ENCODE measurements at places on chromosomes 3 and 15. TPM values are rescaled to one million over a fixed set of nuclear protein-coding genes. Genes with fewer than 3 reads are reported as not detected.

- peak overlapping the region; percentile 61 for H3K4me3 ChIP-seq
- H3K27ac ChIP-seq: peak overlapping the region; percentile 93
- H3K36me3 ChIP-seq: peaks cover 1% of the 10 kb centered on the region
- H3K4me1 ChIP-seq: peaks cover 6% of the 10 kb centered on the region
These were observed 41.6 kb upstream of the AP3B2 start for GRCh38 chr15:82751308-82751707.

GRCh38 chr3:43769885-43770425 is 79.2 kb downstream of the ABHD5 start:
- H3K36me3 ChIP-seq: no peaks in the 10 kb centered on the region
- H3K27ac ChIP-seq: no peak overlapping the region
- no peak for DNase-seq

DNA sequence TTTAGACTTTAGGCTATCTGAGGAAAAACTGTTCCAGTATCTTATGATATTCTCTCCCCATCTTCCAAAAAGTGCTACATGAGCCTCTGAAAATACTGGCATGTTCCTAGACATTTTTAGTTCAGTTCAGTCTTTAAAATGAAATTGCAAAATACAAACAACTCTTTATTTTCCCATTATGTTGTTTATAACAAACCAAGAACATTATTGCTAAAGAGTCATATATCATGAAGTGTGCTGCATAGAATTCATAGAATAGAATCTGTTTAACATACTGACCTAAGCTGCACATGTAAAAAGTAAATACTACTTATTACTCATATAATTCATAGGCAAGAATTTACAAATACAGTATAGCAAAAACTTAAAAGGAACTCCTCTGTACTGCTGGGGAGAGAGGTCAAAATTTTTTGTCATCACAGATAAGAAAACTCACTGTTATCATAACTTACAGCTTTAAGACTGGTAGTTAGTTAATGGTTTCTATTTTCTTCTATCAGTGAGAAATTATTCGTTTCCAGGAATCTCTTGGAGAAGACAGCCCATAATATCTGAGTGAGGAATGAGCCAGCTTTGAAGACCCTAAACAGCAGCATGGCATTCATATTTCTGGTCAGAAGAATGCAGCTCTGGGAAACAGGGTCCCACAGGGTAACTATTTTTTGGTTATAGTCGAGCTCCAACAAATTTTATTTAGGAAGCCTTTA is 32.2 kb downstream of the FILIP1L start:
- H3K27me3 ChIP-seq: no peaks in the 10 kb centered on the region
- DNase-seq: no peak

GRCh38 chr3:170089862-170090600 is 52.2 kb downstream of the GPR160 start:
- H3K36me3 ChIP-seq: peaks cover 2% of the 10 kb centered on the region
- no peak overlapping the region for H3K27ac ChIP-seq
- H3K4me1 ChIP-seq: no peaks in the 10 kb centered on the region
- no peak overlapping the region for H3K4me3 ChIP-seq

GRCh38 chr3:112979244-112979832 is 4.4 kb upstream of the CD200R1 start:
- DNase-seq: no peak
- H3K27ac ChIP-seq: no peak overlapping the region
- no peaks in the 10 kb centered on the region for H3K36me3 ChIP-seq
- H3K4me1 ChIP-seq: no peaks in the 10 kb centered on the region
- no peak overlapping the region for H3K4me3 ChIP-seq

DNA sequence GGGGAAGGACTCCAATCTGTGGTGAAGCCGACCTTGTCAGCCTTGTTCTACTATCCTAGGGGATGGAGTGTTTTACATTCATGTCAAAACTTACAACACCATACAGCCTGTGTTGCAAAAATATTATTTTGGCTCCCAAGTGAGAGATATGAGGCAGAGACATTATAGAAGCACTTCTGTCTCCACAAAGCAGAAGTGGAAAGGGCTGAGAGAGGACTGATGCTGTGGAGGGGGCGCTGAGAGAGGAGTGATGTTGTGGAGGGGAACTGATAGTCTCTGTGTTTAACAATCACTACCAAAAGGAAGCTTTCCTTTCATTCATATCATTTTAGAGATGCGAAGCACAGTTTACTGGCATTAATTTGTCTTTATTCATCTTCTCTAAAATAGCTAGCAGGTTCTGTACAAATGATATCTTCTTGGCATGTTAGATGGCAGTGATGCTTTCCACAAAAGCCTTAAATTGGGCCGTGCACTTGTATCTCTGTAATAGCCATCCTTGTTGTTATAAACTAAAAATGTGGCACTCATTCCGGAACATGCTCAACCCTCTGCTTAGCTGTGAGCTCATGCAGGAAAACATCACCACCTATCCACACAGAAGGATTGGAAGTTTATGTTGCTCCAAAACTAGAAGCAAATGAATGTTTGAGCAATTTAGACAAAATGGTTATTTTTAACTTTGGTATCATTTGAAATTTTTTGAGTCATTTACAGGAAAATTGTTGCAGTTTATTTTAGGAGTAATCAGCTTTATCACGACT is 134.6 kb upstream of the TP63 start:
- H3K4me1 ChIP-seq: no peaks in the 10 kb centered on the region
- no peaks in the 10 kb centered on the region for H3K36me3 ChIP-seq
- no peaks in the 10 kb centered on the region for H3K27me3 ChIP-seq
- H3K27ac ChIP-seq: no peak overlapping the region
- H3K4me3 ChIP-seq: no peak overlapping the region

DNA sequence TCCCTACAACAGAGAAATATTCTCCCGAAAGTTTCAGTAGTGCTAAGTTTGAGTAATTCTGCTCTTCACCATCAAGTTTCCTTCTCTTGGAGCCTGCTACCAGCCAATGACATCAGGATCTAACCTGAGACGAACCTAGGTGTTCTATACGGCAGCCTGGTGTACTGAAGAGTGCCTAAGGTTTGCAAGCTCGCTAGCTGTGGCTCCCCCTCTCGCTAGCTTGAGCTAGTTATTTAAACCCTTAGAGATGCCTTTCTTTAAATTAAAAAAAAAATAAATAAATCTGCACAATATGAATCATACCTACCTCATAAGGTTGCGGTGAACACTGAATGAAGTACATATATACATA is 1.4 kb upstream of the COL8A1 start:
- H3K4me3 ChIP-seq: no peak overlapping the region
- H3K27me3 ChIP-seq: peaks cover 2% of the 10 kb centered on the region
- no peaks in the 10 kb centered on the region for H3K4me1 ChIP-seq
- H3K27ac ChIP-seq: no peak overlapping the region
- DNase-seq: no peak

DNA sequence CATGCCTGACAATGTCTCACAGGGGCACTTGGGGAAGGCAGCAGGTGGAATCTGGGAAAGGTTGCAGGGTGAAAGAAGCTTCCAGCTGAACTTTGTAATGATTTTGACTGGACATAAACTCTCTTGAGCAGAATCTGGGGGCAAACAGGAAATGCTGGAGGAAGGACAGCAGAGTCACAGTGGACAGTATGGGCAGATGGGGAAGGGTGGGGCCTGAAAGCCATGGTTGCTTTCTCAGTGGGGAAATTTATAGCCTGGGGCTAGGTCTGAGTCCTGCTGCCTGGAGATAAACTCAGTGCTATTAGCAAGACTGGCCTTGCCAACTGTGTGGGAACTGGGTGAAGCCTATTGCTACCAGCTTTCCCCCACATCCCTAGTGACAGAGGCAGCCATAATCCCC is 203.2 kb downstream of the OSBPL10 start:
- no peak overlapping the region for H3K4me3 ChIP-seq
- no peaks in the 10 kb centered on the region for H3K36me3 ChIP-seq
- peaks cover 12% of the 10 kb centered on the region for H3K4me1 ChIP-seq
- H3K27ac ChIP-seq: no peak overlapping the region

DNA sequence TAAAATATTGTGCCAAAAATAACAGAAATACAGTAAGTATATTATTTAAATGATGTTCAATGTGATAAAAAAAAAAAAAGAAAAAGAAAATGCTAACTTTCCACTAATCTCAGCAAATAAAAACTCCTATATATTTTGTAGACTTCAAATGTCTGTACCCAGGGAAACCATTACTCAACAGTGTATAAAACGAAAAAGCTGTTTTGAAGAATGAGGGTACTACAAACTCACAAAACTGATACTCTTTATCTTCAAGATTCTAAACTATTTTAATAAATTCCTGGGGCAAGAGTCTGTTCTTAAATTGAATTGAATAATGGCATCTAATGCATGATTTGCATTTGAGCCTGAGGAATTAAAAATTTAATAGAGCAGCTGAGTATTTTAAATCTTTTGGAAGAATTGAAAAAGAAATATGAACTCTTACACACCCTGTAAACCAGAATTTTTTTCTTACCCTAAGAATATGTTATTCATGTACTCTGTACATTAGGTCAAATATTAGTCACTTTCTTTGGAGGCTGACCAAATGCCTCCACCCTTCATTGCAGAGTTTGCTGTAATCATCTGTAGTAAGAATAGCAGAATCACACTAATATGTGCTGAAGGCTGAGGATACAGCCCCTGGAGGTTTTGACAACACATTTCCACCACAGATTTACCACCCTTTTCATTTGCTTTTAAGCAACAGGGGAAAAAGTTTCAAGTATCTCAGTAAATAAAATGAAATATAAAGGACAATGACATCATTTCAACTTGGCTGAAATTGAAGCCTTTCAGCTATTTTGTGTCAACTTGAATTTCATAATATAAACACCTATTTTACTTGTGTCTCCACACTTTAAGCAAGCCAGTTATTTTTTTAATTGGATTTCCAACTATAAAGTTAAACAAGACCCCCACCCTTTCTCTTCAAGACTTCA is 79.7 kb downstream of the FBN1 start:
- no peak overlapping the region for H3K27ac ChIP-seq
- no peak for DNase-seq
- H3K4me3 ChIP-seq: no peak overlapping the region
- no peaks in the 10 kb centered on the region for H3K4me1 ChIP-seq

GRCh38 chr3:194329583-194329965 is 21.6 kb downstream of the CPN2 start:
- H3K4me1 ChIP-seq: peaks cover 21% of the 10 kb centered on the region
- no peak overlapping the region for H3K4me3 ChIP-seq
- no peak overlapping the region for H3K27ac ChIP-seq
- no peaks in the 10 kb centered on the region for H3K36me3 ChIP-seq
- no peaks in the 10 kb centered on the region for H3K27me3 ChIP-seq

The TTLL13 gene
- total RNA-seq: not detected

The ECT2 gene
- total RNA-seq: 68.0 TPM

The CNTN4 gene
- 51.3 TPM for total RNA-seq

All from Caco-2 (cell line).